ENCODE measurements at places on chromosomes 7 and 10. TPM values are rescaled to one million over a fixed set of nuclear protein-coding genes. Genes with fewer than 3 reads are reported as not detected.

The PTN gene
- not detected for total RNA-seq

The AOAH gene
- 1.2 TPM for total RNA-seq

The CDC14C gene
- not detected for total RNA-seq

The ANXA11 gene
- 142 TPM for total RNA-seq

The PPP3CB gene
- 35.8 TPM for total RNA-seq

The ATOH7 gene
- not detected for total RNA-seq

The SMNDC1 gene
- 42.4 TPM for total RNA-seq

The GTPBP4 gene
- total RNA-seq, result 98.3 TPM

The RNF148 gene
- not detected for total RNA-seq

The SUPV3L1 gene
- 38.4 TPM for total RNA-seq

The PDE1C gene
- total RNA-seq, result not detected

DNA sequence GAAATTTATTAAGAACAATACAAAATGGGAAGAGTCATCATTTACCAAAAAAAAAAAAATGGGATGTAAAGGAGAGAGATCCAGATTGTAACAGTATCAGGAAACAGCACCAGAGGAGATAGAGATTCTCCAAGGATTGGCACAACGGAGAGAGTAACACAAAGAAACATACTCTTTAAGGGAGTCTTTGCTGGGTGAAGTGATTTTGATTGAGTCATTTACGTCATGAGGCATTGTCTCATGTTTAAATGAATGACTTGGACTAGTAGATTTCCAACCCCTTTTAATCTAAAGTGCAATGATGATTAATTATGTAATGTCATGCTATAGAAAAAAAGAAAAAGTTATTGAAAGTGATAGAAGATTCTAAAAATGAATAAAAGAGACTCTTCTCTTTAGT lies 68.8 kb downstream of the ITGB8 start:
- no peak for DNase-seq

DNA sequence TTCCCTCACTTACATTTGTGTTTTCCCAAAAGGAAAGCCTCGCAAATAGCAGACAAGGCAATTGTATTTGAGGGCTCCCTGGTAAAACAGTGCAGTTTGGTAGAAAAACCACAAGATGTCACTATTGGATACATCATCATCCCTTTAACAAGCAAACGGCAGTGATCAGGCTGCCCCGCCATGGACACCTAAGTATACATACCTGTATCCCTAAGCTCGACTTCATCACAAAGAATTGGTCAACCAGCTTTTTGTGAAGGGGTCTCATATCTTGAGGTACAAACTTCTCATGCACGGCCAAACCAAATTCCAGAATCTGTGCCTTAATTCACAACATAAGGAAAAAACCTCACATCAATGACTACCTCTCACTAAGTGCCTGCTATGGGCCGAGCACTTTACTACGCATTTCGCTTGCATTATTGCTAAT lies 179.5 kb upstream of the IMMP2L start:
- DNase-seq, result peak; percentile 55

DNA sequence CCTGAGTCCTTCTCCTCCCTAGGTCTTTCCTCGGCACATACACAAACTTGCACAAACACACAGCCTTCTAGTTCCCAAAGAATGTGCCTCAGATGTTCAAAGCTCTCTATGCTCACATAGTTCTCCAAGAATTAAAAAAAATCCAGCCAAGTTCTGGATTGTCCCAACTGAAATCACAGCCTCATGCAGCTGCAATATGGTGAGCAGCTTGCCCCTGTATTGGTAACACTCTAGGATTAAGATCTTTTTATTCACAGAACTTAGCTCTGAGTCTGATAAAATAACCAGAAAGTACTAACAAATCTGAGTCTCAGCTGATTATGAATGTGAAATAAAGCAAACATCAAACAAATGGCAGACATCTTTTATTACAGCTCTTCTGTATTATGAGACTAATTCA lies 604.8 kb upstream of the PFKP start:
- DNase-seq, result no peak

GRCh38 chr7:91135703-91136430 lies 128.4 kb upstream of the FZD1 start:
- DNase-seq, result no peak

GRCh38 chr10:37803269-37803668 lies 54.1 kb downstream of the ZNF248 start:
- DNase-seq, result no peak

DNA sequence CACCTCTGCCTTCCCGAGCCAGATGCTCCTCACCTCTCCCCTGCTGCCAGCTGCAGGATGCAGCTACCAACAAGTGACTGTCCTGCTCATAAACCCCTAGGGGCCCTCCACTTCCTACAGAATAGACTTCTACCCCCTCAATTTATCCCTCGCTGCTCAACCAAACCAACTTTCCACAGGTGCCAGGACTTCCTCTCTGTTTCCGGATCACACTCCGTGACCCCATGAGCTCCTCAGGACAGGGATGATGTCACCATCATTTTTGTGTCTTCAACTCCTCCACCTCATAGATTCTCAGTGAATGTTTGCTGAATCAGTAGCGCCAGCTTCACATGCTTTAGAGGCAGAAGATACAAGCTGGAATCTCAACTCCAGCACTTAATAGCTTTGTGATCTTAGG lies 25.8 kb upstream of the ADRB1 start:
- no peak for DNase-seq

GRCh38 chr10:102795453-102796406 lies 41.5 kb downstream of the CYP17A1 start:
- no peak for DNase-seq

DNA sequence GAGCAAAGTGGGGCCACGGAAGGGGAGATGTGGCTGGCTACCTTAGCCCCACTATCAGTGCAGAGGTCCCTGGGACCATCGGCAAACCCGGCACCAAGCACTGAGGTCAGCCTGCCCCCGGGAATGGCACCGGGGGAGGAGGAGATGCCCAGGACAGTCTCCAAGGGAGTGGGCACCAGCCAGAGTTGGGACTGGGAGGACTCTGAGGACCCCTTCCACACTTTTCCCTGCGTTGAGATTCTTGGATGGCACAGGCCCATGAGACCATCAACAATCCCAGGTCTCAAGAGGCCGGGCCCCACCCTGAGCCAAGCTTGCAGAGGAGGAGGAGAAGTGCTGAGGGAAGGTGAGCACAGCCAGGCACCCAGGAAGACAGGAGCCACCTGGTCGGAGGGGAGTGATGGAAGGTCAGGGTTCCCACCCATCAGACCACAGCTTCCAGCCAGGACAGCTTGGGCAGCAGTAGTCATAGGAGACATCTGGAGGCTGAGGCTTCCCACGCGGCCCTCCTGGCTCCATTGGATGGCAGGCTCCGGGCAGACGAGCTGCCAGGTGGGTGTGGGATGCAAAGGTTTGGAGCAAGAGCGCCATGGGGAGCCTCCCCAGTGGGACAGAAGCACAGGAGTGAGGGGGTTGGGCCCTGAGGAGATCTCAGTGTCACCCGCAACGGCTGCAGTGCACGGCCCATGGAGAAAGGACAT lies 2.6 kb upstream of the OPN4 start:
- DNase-seq, result no peak

DNA sequence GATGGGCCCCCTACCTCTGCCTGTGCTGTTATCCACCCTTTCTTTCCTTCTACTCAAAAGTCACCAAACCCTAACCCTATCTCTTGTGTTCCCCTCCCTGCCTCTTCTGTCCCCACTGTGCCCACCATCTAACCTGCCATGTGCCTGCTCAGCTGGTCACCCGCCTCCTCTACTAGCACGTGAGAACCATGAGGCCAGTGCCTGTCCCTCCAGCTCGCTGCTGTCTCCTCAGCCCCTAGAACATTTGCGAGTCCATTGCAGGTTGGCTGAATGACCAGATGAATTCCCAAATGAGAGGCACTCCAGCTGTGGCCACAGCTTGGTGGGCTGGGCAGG lies 129.0 kb downstream of the ARHGAP22 start:
- DNase-seq, result no peak

DNA sequence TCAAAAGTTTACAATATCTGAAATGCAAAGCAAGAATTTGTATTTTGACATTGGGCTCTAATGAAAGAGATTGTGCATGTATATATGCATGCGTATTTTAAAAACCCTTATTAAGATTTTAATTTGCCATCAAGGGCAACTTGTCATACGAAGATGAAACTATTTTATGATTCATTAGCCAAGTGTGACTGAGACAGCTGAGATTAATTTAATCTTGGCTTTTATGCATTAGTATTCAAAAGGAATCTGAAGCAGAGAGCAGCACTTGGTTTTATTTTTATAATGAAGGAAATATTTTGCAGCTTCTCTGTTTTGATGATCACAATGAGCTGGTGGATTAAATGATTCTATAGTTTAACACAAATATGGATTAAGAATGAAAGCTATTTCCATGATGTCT lies 45.9 kb upstream of the AKR1E2 start:
- DNase-seq, result no peak

- DNase-seq, result peak; percentile 25
These were observed 20.1 kb upstream of the SMNDC1 start for GRCh38 chr10:110324805-110325280.

DNA sequence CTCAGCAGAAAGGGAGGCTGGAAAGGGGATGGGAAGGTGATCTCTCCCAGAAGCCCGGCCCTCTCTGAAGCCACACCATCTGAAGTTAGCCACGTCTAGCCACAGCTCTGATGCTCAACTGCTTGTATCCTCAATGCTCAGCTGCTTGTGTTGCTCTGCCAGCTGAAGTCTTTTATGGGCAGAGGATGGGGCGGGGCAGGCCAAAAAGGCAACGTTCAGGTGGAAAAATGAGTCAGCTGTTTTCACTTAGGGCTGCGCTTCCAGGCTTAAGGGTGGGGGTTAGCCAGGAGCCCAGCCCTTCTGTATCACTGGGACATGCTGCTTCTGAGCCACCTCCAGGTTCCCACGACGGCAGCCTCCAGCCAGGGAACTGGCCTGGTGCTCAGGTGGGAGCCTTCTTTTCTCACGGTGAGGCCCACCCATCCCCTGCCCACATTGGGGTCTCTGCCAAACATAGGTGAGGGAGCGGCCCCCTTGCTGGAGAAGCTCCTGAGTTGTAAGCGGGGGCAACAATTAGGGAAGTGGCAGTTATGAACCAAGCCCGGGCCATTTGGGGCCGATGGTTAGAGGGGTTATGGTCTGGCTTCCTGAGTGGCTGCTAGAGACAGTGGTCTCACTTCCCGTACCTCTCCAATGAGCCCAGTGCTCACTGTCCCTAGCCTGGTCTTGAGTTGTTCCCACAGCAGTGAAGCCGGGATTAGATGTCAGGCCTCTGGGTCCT lies 44.9 kb upstream of the CNPY1 start:
- no peak for DNase-seq

- DNase-seq, result peak; percentile 63
These were observed 49.3 kb upstream of the GNA12 start for GRCh38 chr7:2893411-2893861.

DNA sequence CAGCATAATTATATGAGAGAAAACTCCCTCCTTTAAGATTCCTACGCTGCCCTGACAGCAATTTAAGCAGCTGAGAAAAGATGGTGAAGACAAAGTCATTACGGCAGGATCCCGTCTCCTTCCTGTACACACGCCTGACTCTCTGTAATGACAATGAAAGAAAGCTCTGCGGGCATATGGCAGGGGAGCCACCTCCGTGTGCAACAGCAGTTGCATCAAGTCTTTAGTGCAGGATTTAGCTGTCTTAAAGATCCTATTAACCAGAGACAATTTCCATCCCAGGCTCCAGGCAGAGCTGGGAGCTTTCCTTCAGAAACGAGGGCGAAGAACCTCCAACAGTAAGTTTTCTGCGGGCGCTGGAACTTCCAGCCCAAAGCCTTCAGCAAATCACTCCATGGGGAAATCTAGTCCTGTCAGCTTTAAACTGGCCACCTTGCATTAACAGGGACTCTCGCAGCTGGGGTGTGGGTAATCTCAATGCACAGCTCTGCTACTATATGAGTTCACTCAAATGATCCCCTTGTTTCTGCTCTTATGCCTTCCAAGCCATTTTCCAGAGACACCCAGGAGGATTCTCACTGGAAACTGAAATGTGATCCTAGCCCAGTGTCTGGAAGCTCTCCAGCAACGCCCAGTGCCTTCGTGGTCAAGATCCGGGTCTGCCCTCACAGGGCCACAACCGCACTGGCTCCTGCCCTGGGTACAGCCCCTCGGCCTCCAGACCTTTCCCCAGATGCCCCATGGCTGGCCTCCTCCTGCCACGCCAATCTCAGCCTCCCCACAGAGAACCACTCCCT lies 74.9 kb downstream of the CTBP2 start:
- DNase-seq, result no peak
